Kidney (tissue), 22 donors: ENCODE measurements at places on chromosomes 16 and 17.

GRCh38 chr16:60564588-60564987 is 1471.7 kb downstream of the CDH8 start:
- DNase-seq, result no peak

- DNase-seq, result no peak
Measured at GRCh38 chr16:84434800-84435199, 66.5 kb downstream of the ATP2C2 start.

DNA sequence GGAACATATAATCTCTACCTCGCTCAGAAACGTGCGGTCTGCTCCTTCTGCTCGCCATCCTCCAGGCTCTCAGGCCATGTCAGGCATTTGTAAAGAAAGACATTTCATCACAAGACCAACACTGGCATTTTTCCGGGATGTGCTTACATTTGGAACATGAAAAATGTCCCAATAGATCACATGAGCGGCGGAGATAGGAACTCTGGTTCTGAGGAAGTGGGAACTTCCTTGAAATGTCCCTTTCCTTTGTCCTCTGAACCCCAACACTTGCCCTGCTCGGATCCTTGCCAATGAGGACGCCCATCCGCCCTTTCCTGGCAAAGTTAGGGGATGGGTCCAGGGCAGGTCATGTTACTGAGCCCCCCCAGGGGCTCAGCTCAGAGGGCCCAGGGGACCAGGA is 130.5 kb downstream of the MAF start:
- DNase-seq, result no peak

GRCh38 chr16:70694088-70694867 is 8.4 kb upstream of the MTSS2 start:
- no peak for DNase-seq

DNA sequence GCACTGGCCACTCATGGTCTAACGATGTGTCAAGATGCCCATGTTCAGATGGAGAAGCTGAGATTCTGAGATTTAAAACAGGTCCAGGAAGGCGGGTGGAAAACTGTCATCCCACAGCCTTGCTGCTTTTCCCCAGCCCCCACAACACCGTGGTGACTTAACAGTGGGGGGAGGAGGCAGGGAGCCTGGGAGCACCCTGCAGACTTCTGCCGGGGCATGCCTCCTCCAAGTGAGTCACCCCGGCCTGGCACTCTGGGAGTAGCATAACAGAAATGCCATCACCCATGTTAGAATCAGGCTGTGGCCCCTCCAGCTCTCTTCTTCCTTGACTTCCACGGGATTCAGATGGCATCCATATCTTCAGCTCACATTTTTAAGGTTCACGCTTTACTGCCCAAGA is 164.8 kb downstream of the CBLN1 start:
- no peak for DNase-seq

DNA sequence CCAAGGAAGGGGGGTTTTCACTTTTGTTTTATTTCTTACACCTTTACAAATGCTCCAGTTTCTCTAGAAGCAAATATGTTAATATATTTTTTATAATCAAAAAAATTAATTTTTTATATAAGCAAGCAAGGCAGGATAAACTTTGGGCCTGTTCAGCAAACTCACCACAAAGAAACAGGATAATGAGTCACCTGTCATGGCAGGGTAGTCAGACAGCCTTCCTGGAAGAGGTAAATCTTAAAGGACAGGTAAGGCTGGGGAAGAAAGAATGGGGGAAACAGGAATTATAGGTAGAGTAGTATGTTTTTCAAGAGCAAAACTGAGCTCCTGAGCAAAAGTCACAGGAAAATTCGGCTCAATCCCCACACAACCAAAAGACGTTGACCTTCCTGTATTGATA is 186.3 kb upstream of the SOX9 start:
- no peak for DNase-seq

DNA sequence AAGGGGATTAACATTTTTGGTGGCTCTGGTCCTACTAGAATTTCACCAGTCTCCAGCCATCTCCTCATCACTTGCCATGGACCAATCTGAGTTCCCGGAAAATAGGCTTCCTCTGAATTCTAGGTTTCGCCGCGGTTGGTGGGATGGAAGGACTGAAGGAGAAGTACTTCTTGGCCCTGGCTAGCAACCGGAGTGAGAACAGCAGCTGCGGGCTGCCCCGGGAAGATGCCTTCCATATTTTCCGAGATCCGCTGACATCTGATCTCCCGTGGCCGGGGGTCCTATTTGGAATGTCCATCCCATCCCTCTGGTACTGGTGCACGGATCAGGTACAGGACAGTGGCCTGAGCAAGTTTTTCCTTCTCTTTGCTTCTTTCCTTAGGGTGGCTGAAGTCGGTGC is 45.0 kb downstream of the SLC5A11 start:
- DNase-seq, result no peak

DNA sequence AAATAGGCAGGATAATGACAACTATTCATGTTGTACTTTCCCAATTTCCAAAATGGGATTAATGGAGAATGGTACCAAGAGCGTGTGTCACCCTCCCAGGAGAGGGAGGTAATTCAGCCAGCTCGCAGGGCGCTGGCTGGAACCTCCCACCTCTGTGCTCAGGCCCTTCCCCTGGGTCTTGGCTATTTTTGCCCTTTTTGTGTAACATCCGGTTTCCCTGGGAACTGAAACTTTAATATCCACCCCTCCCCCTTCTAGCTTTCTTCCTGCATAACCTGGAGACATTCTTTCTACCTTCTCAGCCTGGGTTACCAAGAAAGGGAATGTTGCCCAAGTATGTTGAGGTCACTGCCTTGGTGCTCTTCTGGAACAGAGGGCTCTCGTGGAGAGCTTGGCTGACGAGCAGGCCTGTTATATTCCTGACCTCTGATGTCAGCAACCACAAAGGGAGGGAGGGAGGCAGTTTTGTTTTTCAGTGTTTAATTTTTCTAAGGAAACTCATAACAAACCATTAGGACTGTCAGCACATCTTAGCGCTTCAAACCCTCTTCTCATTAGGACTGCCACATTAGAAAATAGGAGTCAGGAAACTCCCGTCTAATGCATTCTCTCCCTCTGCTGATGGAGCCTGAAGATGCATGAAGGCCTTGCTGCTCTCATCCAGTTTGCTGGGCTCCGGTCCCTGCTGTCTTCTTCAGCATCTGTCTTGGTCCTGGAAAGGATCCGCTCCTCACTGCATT is 25.6 kb downstream of the ITGB3 start:
- DNase-seq, result peak; percentile 79

GRCh38 chr16:185213-185612 is 5.0 kb downstream of the HBQ1 start:
- DNase-seq, result no peak

- DNase-seq, result no peak
Measured at GRCh38 chr17:27804113-27804512, 3.8 kb upstream of the NOS2 start.

DNA sequence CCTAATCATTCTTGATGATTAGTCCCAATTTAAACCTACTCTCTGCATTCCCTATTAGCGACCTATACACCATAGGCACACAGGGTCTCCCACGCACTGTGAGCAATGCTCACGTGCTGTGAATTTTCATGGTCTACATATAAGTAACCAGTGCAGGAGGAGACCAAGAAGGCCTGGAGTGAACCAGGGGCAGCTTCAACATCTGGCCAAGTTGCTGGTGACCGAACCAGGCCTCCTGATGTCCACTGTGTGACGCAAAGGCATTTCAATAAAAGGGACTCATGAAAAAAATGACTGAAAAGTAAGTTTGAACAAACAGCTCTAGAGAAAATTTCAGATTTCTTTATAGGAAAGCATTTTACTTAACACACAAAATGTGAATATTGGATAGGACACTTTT is 107.0 kb downstream of the ZFHX3 start:
- DNase-seq, result no peak

DNA sequence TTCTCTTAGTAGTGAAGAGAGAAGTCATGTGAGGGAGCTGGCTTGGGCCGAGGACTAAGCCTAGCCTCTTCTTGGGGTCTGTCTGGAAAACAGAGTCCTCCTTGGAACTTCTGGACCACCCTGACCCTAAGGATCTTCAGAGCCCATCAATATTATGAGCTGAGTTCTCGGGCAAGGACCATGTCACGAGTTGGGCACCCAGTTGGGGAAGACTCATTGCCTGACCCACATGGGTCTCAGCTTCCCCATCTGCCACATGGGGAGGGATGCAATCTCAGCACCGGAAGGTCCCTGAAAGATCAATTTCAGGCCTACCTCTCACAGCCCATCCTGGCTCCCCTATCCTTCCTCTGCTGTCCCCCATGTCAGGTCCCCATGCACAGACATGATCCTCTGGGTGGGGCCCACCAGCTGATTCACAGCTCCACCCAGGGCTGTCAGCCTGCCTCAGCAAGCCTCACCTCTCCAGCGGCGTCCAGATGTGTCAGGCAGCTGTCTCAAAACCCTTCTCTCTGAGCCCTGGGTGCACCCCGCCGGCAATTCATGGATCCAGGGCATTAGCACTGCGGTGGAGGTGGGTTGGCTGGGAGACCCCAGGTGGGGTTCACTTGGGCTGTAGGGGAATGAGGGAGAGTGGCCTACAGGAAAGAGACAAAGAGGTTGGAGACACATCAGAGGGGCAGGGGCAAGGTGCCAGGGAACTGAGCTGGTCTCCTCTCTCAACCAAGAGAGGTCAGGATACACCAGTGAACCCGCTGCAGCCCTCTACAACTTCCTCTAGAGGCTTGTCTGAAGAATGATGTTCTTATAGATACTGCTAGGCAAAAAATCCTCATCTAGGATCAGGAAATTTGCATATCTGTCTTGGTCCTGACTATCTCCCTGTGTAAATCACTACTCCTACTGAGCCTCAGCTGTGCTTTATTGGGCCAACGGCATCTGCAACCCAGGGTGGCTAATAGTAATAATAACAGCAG is 1.8 kb downstream of the NLRP1 start:
- DNase-seq, result no peak

GRCh38 chr16:8796469-8797363 is 723 bp downstream of the TMEM186 start:
- no peak for DNase-seq

DNA sequence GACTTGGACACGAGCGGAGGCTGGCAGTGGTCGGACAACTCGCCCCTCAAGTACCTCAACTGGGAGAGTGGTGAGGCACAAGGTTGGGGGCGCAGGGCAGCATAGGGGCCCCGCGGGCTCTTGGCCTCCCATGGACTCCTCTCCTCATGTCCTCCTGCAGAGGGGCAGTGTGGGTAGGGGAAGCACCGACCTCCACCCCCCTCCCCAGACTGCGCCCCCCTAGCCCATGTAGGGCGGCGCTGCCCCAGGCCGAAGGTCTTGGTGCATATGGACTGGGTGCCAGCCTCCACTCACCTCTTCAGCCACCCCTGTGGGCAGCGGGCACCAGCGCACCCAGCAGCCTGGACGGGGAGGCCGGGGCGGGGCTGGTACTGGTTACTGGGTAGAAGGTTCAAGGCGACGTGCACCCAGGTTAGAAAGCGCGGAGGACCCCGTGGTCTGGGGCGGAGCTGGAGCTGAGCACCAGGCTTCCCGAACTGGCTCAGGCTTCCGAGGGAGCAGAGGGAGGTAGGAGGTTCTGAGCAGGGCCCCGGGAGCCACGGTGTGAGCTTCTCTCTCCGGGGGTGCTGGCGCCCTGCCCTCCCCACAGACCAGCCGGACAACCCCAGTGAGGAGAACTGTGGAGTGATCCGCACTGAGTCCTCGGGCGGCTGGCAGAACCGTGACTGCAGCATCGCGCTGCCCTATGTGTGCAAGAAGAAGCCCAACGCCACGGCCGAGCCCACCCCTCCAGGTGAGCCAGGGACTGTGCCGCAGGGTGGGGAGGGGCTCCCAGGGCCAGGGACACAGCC is 39.5 kb downstream of the MRC2 start:
- no peak for DNase-seq

DNA sequence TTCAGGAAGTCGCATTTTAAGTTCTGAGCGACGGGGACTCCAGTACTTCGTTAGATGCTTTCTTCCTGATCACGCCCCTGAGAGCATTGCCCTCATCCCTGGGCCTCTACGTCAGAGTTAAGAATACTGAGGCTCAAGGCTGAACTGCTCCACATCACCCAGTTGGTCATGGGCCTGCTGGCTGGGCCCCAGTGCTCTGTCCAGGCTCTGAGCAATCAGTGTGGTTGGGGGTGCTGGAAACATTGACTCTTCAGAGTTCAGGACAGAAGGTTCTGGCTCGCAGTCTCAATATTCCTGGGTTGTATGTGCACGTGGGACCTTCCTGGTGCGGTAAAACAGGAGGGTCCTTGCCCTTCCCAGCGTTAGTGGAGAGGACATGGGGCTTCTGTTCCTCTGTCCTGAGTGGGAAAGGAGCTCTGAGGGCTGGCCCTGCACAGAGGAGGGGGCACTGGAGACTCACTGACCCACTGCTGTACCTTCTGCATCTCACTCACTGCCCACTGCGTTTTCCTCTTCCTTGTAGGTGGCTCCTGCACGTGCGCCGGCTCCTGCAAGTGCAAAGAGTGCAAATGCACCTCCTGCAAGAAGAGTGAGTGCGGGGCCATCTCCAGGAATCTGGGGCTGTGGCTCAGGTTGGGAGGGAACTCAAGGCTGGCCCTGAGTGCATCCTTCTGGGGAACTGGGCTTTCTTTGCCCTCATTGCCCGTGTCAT is 518 bp downstream of the MT1E start:
- DNase-seq, result peak; percentile 76

GRCh38 chr17:58309918-58310259 is 18.7 kb downstream of the TSPOAP1 start:
- no peak for DNase-seq

GRCh38 chr16:48361012-48361411 is 24.2 kb downstream of the SIAH1 start:
- DNase-seq, result no peak

DNA sequence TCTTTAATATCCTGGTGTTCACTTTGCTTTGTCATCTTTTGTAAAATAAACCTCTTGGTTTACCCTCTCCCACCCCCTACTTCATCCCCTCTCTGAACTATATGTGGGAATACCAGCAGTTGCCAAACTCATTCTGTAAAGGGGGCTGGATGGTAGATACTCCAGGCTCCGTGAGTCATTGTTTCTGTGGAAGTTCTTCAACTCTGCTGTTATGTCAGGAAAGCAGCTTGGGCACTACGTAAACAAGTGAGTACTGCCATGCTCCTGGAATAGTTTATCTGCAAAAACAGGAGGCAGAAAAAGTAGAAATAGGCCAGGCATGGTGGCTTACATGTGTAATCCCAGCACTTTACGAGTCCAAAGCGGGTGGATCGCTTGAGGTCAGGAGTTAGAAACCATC is 17.6 kb downstream of the MVP start:
- DNase-seq, result no peak

- DNase-seq, result no peak
Measured at GRCh38 chr16:86987746-86988670, 329.2 kb downstream of the C16orf95 start.

DNA sequence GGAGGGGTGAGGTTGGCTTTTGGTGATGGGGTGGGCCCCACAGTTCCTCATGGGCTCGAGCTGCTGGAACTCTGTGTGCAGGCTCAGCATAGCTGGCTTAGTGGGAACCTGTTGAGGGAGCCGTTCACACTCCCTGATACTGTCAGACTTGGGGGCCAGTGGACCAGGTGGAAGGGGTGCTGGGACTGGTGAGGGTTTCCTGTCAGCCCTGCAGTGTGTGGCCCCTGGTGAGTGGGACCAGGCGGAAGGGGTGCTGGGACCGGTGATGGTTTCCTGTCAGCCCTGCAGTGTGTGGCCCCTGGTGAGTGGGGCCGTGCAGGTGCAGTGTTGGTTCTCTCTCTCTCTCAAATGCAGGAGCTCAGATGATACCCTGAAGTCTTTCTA is 45.1 kb upstream of the ZNF750 start:
- DNase-seq, result no peak

GRCh38 chr16:52193441-52193840 is 353.5 kb downstream of the TOX3 start:
- DNase-seq, result no peak

- no peak for DNase-seq
Measured at GRCh38 chr17:9356488-9356911, 219.1 kb downstream of the STX8 start.
